ENCODE measurements at places on chromosomes 11 and 22.

GRCh38 chr11:18145025-18145424, 12.7 kb downstream of the MRGPRX3 start:
- no peak for DNase-seq

GRCh38 chr11:110715541-110715940, 3.3 kb upstream of the ARHGAP20 start:
- no peak for DNase-seq

GRCh38 chr22:48945621-48946458, 881.8 kb downstream of the BRD1 start:
- DNase-seq = no peak

DNA sequence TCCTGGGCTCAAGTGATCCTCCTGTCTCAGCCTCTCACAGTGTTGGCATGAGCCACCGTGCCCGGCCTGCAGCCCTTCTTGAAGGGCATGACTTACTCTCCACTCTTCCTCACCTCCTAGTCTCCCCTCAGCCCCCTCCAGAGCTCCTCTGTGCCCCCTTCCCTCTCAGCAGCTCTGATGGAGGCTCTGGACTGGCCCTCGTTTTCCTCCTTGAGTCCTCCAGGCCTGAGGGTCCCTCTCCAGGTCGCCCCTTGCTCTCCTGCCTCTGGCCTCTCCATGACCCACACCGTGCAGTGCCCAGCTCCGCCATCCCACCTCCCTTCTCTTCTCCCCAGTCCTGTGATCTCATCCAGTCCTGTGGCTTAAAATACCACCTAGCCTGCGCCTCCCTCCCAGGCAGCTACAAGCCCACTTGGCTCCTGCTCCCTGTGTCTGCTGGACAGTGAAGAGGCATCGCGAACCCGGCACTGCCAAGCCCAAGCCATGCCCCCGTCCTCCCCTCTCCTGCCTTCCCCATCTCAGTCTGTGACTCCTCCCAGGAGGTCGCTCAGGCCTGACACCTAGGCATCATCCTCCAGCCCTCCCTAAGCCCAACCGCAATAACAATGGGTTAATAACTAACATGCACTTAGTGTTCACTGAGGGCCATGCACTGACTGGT, 11.9 kb downstream of the KCNJ4 start:
- no peak for DNase-seq

DNA sequence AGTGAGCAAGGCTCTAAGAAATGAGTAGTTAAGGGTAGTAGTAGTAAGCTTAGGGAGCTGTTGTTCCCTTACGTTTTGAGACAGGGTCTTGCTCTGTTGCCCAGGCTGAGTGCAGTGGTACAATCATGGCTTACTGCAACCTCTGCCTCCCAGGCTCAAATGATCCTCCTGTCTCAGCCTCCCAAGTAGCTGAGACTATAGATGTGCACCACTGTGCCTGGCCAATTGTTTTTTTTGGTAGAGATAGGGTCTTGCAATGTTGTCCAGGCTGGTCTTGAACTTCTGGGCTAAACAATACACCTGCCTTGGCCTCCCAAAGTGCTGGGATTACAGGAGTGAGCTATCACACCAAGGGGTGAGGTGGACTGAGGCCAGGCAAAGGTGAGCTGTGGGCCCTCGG, 10.0 kb downstream of the SMIM38 start:
- no peak for DNase-seq

DNA sequence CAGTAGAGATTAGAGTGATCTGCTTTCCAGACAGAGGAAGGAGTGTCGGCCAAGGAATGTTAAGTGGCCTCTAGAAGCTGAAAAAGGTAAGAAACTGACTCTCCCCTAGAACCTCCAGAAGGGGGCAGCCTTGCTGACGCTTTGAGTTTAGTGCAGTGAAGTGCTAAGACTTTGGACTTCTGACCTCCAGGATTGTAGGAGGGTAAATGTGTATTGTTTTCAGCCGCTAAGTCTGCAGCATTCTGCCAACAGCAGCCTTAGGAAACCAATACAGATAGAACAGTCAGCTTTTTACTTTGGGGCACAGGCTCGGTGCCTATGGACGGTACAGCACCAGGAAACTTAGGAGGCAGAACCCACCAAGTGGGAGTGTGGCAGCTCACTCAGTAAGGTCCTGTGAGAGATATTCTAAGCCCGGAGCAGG, 3.6 kb upstream of the TBC1D22A start:
- no peak for DNase-seq

- DNase-seq = no peak
Measured at GRCh38 chr11:9849389-9849788, 185.5 kb downstream of the SWAP70 start.

DNA sequence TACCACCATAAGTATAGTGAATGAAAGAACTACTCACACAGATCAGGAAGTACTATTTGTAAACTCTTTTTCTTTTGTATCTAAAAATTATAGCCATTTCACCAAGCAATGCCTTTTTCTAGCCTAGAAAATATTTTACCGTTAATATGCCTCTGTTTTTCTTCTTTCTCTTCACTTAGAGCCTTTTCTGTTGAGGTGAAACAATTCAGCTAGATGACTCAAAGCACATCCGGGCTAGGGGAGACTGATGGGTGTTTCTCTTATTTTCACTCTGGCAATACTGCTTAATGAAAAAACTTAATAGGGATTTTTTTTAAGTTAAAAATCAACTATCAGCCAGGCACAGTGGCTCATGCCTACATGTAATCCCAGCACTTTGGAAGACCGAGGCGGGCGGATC, 93.3 kb downstream of the SGSM3 start:
- DNase-seq = no peak

DNA sequence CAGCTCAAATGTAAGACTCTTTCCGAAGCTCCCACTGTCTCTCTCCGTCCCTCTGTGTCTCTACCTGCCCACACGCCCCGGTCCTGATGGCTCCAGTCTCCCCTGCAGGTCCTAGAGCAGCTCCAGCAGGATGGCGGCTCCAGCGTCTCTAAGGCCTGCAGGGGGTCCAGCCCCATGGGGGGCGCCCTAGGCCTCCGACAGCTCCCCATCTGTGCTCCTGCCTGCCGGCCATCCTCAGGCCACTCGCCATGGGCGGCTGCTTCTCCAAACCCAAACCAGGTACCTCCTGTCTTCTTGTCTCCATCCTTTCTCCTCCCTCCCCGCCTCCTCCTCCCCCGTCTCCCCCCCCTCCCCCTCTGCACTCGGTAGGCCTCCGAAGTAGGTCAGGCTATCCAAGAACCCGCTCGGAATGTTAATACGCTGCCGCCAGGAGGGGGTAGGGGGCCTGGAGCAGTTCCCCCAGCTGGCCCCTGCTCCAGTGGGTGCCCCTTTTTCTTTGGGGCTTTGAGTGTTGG, 699 bp downstream of the AIFM3 start:
- DNase-seq = no peak

- peak; percentile 73 for DNase-seq
Measured at GRCh38 chr11:9861860-9862725, 198.2 kb downstream of the SWAP70 start.

GRCh38 chr22:49188091-49188490, 639.6 kb downstream of the BRD1 start:
- no peak for DNase-seq

- DNase-seq = no peak
Measured at GRCh38 chr11:35163209-35163608, 24.2 kb downstream of the CD44 start.

DNA sequence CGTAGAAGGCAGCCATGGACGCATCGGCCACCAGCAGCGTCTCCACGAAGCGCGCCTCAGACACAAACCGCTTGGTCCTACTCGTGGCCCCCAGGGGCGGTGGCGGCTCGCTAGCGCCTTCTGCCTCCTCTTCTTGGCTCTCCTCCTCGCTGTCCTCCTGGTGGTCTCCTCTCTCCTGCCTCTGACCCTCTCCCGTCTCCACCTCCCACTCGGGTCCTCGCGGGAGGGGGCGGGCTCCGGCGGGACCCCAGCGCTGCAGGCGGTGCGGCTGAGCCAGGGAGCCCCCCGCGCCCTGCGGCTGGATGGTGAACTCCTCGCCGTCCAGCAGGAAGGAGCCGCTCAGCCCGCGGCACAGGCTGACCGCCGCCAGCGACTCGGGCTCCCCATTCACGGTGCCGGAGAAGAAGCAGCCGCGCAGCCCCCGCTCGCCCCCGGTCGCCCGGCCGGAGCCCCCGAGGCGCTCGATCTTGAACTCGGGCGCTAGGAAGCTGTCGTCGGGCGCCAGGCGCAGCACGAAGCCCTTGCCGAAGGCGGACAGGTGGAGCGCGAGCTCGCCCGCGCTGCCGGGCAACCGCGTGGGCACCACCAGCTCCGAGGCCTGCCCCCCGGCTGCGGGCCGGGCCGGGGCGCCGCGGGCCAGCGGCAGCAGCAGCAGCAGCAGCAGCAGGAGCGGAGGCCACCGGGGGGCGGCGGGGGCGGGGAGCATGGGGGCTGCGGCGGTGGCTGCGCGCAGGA, 661 bp downstream of the ADAMTS8 start:
- no peak for DNase-seq

DNA sequence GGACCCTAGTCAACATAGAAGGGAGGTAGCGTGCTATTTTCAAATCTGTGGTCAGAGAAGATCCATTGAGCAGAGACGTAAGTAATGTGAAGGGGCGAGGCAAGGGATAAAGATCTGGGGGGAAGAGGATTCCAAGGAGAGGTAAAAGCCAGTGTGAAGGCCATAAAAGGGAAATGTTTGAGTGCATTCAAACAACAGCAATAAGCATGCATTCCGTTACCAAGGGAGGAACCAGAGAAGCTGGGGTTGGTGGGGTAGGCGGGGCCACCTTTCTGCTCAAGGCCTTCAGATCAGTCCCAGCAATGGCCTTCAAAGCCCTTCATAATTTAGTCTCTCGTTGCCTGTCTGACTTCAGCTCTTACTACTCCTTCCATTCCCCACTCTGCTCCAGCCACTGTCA, 18.4 kb upstream of the SMPD1 start:
- DNase-seq = no peak

GRCh38 chr11:131618201-131618600, 247.8 kb downstream of the NTM start:
- DNase-seq = no peak

GRCh38 chr11:94007906-94008305, 13.2 kb upstream of the HEPHL1 start:
- DNase-seq = no peak

DNA sequence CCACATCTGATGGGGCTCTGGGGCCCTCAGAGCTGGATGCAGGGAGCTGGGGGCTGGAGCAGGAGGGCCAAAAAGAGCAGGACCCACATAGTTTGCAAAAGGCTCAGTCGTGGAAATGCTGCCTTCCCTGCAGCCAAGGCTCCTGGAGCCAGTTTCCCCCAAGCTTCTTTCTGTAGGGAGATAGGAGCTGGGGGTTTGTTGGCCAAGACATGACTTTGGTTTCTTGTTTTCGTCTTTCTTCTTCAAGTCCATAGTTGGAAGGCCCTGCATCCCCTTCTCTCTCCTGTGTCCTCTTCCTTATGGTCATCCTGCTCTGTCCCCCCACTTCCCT, 36.3 kb downstream of the IGF2 start:
- no peak for DNase-seq

- DNase-seq = no peak
Measured at GRCh38 chr11:65410936-65411680, 11.5 kb upstream of the NEAT1 start.

Measured in HFF-Myc (cell line).